ENCODE measurements at places on chromosomes 5 and 9. TPM values are rescaled to one million over a fixed set of nuclear protein-coding genes. Genes with fewer than 3 reads are reported as not detected.

DNA sequence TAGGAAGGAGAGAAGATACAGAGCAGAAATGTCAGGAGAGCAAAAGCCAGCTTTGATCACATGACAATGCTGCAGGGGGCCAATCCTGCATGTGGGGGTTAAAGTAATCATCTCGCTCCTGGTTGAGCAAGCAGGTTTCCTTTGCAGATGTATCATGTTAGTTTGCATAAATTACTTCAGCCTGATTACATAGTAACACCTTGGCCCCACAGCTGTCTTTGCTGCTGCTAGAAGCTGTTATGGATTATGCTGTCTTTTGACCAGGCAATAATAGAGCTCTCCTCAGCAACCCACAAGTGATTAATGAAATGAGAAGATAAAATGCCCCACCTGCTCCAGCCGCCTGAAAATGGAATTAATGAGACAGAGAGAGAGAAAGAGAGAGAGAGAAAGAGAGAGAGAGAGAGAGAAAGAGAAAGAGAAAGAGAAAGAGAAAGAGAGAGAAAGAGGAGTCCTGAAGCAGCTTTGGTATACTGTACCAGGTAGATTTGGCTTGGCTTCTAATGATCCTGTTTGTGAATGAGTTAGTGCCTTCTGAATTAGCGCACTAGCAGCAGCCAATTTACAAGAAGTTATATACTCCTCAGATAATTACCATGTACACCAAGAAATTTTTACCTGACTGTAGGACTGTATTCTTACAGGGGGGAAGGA, 174.3 kb upstream of the RORB start:
- DNase-seq: no peak

DNA sequence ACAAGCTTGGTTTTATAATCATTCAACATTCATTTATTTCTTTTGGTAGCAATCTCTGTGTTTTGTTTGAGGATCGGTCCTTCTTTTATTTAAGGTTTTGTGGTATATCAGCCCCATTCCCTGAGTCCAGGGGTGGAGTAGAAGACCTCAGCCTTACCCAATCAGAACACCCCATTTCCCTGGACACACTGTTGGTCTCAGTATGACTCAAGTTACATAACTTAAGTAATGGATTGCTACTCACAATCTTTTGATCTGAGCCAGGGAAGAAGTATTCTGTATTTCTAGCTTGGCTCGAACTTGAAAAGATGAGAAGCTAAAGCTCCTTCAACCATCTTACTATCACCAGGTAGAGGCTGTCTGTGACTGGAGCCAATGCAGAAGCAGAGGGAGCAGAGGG, 175.2 kb upstream of the HAPLN1 start:
- no peak for DNase-seq

TTLL11 gene
- 6.4 TPM for polyA plus RNA-seq

GRCh38 chr5:141703133-141703561, 21.1 kb upstream of the ARAP3 start:
- no peak for DNase-seq

DNA sequence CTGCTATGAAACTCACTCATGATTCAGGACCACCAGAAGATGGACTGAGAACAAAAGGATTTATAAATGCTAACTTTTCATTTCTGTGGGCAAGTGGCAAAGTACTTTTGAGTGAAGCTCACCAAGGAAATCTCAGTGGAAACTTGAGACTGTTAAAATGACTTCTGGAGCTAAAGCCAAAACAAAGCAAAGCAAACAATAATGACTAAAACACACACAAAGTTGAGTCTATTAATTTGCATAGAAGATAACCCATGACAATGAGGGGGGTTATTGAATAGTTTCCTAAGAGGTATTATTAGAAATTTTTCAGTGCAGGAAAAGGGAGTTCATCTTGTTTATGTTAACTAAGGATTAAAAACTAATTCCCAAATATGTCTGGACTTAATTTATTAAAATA, 612.8 kb upstream of the FAM174A start:
- DNase-seq: no peak

RNF180 gene
- polyA plus RNA-seq: 10.6 TPM

GRCh38 chr5:129629575-129629974, 118.3 kb upstream of the MINAR2 start:
- no peak for DNase-seq

DNA sequence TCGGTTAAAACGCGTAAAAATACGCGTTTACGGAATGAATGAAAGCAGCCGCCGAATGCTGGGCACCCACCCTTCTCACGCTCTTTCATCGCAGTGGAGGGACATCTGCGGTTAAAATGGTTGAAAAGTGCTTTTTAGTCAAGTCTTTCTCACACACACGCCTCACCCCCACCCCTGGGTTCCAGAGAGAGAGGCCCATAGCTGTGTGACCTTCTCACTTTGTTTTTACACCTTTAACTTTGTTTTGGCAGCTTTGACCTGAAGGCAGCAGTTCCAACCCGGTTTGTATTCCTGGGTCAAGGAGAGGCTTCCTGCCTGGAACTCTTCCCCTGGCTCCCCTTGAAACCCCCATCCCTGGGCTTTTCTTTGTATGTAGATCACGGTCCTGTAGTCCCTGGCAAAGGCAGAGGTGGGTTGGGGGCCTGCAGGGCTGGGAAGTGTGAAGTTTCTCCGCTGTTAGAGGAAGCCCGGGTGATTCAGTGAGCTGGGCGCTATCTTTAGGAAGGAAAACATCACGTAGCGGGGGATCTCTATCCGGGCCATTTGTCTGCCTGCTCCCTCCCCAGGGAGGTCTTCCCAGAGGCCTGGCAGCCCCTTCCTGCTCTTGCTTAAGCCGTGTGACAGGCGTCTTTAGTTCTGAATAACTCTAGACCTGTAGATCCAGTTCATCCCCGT, 29.6 kb downstream of the SPRY4 start:
- DNase-seq: no peak

THBS4 gene
- 10.9 TPM for polyA plus RNA-seq

DOCK2 gene
- polyA plus RNA-seq: 2.1 TPM
